ENCODE measurements at places on chromosomes 2 and 18.
A peak's percentile ranks its signal among the peaks of the same experiment; 100 is the strongest.

DNA sequence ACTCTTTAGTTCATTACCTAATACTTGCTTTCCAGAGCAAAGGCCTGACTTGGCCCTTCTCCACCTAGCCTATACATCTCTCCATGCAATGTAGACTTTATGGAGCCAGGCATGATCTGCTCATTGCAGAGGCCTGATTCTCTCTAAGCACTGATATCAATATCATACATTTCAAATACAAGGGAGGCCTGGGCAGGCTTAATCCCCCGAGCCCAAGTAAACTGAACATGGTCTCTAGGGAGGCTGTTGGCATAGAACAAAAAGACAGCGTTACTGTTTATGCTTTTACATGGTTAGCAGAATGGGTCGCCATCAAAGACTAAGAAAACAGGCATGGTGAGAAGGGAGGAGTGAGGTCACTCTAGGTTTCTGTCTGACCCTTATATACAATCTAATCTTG is 695.1 kb downstream of the ZEB2 start:
- no peak for DNase-seq

- no peak for DNase-seq
These were observed 274.3 kb downstream of the PRKCE start for GRCh38 chr2:45925636-45926366.

DNA sequence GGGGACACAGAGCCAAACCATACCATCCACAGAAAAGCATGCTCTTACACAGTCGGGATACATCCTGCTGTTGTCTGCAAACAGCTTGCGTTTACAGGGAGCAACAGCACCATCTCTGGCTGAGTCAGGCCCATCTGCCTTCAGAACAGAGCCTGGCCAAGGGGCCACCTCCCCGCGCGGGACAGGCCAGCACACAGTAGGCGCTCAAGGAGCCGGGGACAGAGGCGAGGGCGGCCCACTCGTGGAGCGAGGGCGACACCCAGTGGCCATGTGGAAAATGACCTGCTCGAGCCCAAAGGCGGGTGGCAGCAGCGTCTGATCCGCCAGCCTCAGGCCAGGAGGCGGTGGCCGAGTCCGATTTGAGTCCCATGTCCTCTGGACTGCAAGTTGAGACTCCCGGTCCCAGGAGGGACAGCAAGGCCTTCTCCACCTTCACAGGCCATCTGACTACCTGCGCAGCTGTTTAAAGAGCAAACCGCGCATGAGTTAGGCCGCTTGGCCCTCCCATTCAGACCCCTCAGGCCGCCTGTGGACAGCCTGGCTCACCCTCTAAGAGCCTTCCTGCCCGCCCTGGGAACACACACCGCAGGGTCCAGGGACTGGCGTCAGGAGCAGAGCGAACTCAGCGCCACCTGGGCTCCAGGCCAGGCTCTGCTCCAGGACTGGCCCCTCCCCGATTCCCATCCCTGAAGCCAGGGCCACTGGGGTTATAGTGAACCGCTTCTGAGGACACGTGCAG is 38.3 kb downstream of the TTC32 start:
- DNase-seq, result peak; percentile 69

GRCh38 chr18:45871431-45872084 is 46.1 kb downstream of the SIGLEC15 start:
- DNase-seq, result no peak

- no peak for DNase-seq
These were observed 44.4 kb upstream of the GATA6 start for GRCh38 chr18:22124970-22125369.

GRCh38 chr2:60045456-60045855 is 508.0 kb downstream of the BCL11A start:
- DNase-seq, result no peak

DNA sequence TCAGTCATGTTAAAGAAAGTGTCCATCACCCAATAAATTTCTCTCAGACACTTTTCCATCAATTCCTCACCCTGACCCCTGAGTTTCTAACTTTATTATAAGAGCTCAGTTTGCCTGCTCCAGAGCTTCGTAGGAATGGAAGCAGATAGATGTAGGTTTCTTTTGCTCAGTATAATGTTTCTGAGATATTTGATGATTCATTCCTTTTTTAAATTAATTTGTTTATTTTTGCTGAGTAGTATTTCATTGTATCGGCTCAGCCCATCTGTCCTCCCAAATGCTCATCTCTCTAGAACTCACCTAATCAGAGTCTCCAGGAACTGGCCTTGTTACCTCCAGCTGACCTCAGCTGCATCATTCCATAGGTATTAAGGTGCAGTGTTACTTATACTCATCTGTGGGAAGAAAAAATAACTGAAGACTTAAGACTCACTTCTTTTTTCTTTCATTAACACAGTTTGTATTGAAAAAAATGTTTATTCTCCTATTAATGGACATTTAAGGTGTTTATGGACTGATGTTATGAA is 11.9 kb upstream of the BCL2L11 start:
- no peak for DNase-seq

DNA sequence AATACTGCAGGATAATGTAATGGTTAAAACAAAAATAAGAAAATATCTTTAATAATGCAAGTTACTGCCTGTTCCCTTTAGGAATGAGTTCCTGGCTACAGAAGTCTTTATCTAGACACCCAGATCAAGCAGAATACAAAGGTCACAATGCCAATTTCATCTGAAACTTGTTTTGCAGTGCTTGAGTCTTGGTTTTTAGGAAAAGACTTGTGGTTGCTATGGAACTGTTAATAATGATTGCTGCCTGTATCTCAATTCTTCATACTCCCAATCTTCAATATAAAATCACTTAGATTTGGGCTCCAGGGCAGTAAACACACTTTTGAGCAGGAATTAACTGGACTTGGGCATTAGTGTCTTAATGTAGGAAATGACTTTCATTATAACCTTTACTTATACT is 14.2 kb downstream of the CAVIN2 start:
- DNase-seq, result no peak

GRCh38 chr18:31064130-31064529 is 21.6 kb upstream of the DSC3 start:
- DNase-seq, result no peak

GRCh38 chr2:133821107-133821760 is 253.0 kb upstream of the NCKAP5 start:
- DNase-seq, result no peak

All from CD4-positive, alpha-beta T cell treated with Interleukin-4 for 1 hour (primary cell).